ENCODE measurements at places on chromosomes 6 and 20.

DNA sequence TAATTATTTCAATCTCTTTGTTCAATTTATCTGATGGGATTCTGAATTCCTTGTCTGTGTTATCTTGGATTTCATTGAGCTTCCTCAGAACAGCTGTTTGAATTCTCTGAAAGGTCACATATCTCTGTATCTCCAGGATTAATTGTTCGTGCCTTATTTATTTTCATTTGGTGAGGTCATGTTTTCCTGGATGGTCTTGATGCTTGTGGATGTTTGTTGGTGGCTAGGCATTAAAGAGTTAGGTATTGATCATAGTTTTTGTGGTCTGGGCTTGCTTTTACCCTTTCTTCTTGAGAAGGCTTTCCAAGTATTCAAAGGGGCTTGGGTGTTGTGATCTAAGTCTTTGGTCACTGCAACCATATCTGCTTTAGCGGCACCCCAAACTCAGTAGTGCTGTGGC lies 39.4 kb upstream of the SCP2D1 start:
- DNase-seq, result no peak

GRCh38 chr6:4910037-4910760 lies 93.6 kb downstream of the RPP40 start:
- DNase-seq, result no peak

DNA sequence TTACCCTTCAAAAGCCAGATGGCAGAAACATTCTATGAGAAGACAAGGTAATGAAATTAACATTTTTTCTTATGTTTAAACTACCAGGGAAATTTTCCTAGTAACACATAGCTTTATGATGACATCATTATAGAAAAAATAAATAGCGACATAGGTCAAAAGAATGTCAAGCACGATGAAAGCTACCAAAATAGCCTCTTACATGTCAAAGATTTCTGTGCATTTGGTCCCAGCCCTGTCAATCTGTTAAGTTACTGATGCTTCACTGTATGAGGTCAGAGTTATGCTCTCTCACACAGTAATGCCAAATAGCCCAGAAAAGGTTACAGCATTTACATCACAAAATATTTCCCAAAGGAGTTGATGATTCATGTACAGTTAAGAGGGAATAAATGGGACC lies 199.8 kb upstream of the DEFB112 start:
- DNase-seq, result no peak

GRCh38 chr6:39114388-39114703 lies 640 bp downstream of the SAYSD1 start:
- no peak for DNase-seq

Measured in CD4-positive, alpha-beta T cell treated with Interferon gamma for 1 hour (primary cell).